CD4-positive, alpha-beta memory T cell (primary cell): ENCODE measurements at places on chromosomes 5 and 9. TPM values are rescaled to one million over a fixed set of nuclear protein-coding genes. Genes with fewer than 3 reads are reported as not detected.

PHYHD1 gene
- 1.7 TPM for total RNA-seq

ARHGEF37 gene
- 1.3 TPM for total RNA-seq

MLANA gene
- not detected for total RNA-seq

CEL gene
- total RNA-seq: 1.6 TPM

DNA sequence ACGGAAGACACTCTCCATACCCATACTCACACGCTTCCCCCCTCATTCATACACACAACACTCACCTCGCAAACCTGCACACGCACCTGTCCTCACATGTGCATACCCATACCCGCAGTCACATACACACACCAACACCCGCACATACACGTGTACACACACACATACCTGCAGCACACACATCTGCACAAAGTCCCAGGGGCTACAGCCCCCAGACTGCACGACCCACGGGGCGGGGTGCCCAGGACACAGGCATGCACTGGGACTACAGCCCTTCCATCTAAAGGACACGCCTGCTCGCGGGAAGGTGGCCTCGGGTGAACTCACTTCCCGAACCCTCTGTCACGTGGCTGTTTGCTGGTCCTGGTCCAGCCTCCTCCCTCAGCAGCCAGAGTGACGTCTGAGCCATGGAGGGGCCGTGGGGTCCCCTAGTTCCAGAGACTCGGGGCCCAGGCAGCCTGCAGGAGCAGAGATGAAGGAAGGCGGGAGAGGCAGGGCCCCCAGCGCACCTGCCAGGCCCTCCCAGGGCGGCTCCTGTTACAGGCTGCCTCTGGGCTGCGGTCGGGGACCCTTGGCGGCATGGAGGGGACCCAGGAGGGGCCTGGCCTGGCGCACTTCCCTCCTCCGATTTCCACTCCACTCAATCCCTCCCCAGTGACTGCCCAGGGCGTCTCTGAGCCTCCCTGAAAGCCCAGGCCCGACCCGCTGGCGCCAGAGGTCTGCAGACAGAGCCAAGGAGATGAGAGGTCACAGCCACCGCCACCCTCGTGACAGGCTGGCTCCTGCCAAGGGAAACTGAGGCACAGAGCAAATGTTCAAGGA, 8.1 kb downstream of the SLC12A7 start:
- H3K27me3 ChIP-seq: no peaks in the 10 kb centered on the region
- H3K4me1 ChIP-seq: peaks cover 84% of the 10 kb centered on the region
- H3K4me3 ChIP-seq: peak overlapping the region; percentile 55
- peak overlapping the region; percentile 86 for H3K27ac ChIP-seq
- DNase-seq: peak; percentile 13

DNA sequence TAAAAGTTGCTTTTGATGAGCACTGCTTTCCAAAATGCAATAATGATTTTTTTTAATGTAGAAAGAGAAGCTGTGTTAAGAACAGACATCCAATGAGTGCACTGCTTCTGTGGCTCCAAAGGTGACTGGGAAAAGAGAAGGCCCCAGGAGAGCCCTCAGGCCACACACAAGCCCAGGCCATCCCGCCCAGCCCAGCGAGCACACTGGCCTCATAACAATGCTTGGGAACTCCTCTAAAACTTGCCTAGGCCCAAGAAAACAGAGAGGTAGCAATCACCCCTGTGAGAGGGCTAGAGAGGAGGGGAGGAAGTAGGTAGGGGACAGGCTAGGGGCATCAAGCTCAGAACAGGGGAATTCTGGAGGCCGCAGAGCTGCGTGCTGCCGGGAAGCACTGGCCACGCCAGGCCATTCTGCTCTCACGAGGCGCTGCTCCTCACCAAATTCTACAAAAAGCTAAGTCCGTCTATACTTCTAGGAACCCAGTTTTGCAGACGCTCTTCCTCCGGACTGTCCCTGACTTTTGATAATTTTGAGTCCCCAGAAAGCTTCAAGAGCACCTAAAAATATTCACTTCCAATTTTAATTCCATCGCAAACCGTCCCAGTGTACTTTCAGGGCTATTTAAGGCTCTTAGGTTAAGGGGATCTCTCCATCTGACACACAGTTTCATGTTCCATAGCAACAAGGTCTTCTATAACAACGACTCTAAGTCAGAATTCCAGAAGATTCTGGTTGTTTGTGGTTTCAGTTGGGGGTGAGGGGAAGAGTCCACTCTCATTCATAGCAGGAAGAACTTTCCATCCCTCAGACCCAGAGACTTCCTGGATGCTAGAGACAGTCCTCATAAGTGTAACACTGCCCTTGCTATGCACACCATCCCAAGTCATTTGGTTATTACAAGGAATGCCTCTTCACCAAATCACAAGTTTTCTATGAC, 51.0 kb downstream of the HABP4 start:
- H3K4me3 ChIP-seq: no peak overlapping the region
- no peak for DNase-seq
- H3K4me1 ChIP-seq: no peaks in the 10 kb centered on the region
- no peaks in the 10 kb centered on the region for H3K36me3 ChIP-seq
